ENCODE measurements at places on chromosomes 7 and 10. TPM values are rescaled to one million over a fixed set of nuclear protein-coding genes. Genes with fewer than 3 reads are reported as not detected.

IL2RA gene
- total RNA-seq, result not detected

MYL10 gene
- not detected for total RNA-seq

ZNF503 gene
- total RNA-seq, result 5.7 TPM

GRCh38 chr7:67267914-67268313, 271.3 kb downstream of the TYW1 start:
- DNase-seq, result peak; percentile 51

- no peak for DNase-seq
Measured at GRCh38 chr7:157572622-157573021, 235.8 kb downstream of the DNAJB6 start.

ZNF438 gene
- total RNA-seq, result 2.4 TPM

GRCh38 chr10:10437886-10438285, 579.8 kb upstream of the CELF2 start:
- no peak for DNase-seq

DNA sequence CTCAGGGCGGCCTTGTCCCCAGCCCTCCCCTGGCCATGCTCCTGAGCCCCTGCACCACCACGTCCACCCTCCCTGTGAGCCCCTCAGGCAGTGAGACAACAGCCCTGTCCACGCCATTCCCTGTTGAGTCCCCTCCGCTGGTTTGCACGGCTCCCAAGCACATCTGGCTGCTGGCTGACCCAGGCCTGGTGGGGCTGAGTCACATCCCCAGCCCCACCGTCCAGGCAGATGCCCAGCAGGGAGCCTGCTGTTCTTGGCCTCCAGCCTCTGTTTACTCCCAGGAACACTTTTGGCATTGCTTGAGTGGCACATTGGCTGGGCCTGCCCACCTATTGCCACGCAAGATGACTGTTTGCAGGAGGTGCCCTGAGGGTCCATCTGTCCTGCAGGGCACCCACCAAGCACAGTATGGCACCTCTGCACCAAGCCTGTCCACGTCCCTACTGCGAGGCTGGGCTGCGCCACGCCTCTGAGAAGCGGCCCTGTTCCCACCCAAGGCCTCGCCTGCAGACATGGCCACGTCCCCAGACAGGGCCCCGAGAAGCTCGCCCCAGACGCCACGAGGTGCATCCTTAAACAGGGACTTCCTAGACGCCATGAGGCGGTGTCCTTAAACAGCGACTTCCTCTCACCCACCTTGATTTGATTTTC, 48.4 kb upstream of the INPP5A start:
- DNase-seq, result peak; percentile 74

GRCh38 chr10:96513698-96514561, at the start of gene TLL2:
TSS of gene TLL2 (minus strand) at chr10:96513926. CDS start at chr10:96513685, 241 bp downstream.
- DNase-seq, result peak; percentile 92

C10orf67 gene
- not detected for total RNA-seq

OR2A7 gene
- 0.11 TPM for total RNA-seq

DNA sequence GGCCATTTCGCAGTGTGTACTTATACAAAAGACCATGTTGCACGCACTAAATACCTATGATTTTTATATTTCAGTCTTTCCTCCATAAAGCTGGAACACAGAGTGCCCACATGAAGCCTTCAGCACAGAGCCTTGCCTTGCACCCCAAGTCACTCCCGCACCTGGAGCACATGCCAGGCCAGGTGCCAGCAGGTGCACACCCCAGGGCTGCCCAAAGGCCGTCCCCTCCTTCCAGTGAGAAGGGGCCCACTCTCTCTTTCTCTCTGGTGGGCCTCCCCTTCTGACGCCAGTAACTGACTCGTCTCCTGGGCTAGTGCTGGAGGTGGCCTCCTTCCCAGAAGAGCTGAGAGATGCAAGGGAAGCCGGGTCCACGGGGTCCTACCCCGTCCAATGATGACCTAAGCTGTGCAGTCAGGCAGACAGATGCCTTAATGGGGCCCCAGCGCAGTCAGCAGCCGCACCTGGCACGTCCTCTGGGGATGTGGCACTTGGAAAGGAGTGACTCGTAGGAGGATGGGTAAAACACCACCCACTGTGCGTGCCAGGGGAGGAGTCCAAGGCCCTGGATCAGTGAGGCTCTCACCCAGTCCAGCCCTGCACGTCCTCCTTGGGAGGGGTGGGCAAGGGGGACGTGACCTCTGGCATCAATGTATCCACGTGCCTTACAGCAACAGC, 17.7 kb upstream of the SHH start:
- DNase-seq, result no peak

GRCh38 chr7:140945940-140946339, 21.2 kb upstream of the BRAF start:
- DNase-seq, result no peak

DNA sequence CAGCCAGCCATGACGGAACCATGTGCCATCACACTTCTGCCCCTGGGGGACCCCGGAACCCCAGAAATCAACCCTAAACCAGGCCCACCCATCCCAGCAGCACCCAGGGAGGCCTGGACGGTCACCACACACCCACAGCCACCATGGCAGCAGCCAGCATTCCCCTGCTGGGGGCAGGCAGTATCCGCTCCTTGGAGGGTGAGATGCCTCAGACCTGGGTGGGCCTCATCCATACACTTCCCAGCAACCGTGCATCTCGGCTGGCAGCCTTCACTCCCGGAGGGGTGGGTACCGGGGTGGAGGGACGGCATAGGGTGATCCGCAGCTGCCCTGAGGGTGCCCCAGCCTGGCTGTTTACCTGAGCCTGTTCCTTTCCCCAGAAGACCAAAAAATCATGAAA, 69.1 kb upstream of the FAM20C start:
- no peak for DNase-seq

DNA sequence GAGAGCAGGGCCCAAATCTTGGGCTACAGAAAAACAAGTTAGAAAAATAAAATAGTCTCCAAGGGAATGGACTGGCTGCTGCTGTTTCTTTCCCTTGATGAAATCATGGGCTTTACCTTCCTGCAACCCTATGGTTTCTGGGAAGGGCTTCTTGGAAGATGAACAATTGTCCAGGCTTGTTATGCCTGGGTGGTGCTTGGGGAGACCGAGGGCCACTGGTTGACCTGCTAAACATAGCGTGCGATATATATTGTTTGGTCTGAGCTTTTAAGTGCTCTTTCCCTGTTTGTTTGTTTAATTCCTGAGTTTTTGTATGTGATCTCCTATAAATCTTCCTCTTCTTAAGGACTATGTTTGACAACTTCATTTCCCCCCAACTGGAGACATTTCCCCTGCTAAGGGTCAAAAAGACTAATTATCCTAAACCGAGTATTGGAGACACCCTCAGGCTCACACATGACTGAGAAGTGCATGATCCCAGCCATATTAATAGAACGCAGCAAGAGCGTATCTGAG, 37.9 kb downstream of the SLC25A28 start:
- DNase-seq, result no peak

DNA sequence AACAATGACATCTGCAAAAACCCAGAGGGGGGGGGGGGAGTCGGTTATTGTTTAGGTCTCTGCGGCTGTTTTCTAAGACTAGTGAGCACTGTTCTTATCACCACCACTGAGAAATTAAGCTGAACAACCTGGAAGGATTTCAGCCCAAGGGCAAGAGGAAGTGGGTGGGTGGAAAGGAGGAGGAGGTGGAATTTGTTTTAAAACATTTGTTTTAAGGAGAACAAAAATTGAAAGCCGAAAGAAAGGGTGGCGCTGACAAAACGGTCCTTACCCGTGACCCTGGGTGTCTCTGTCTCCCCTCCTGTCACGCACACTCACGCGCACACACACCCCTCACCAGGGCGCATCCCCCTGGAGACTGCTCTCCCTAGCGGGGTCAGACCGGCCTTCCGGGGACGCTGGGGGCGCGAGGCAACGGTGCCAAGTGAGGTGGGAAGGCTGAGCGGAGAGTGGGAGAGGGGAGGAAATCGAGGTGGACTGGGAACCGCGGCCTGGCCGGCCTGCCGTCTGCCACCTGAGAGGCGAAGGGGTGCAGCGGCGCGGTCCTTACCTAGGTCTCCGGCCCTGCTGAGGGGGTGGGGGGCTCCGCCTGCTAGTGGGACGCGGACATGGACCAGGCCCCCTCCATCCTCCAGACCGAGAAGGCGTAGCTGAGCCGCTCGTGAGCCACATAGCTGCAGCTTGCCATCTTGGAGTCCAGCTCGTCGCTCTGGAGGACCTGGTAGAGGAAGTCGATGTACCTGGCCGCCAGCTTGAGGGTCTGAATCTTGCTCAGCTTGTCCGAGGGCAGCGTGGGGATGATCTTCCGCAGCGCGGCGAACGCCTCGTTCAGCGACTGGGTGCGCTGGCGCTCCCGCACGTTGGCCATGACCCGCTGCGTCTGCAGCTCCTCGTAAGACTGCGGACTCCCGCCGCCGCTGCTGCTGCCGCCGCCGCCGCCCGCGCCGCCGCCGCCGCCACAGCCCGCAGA, 1.0 kb downstream of the TWIST1 start:
- peak; percentile 73 for DNase-seq

DNA sequence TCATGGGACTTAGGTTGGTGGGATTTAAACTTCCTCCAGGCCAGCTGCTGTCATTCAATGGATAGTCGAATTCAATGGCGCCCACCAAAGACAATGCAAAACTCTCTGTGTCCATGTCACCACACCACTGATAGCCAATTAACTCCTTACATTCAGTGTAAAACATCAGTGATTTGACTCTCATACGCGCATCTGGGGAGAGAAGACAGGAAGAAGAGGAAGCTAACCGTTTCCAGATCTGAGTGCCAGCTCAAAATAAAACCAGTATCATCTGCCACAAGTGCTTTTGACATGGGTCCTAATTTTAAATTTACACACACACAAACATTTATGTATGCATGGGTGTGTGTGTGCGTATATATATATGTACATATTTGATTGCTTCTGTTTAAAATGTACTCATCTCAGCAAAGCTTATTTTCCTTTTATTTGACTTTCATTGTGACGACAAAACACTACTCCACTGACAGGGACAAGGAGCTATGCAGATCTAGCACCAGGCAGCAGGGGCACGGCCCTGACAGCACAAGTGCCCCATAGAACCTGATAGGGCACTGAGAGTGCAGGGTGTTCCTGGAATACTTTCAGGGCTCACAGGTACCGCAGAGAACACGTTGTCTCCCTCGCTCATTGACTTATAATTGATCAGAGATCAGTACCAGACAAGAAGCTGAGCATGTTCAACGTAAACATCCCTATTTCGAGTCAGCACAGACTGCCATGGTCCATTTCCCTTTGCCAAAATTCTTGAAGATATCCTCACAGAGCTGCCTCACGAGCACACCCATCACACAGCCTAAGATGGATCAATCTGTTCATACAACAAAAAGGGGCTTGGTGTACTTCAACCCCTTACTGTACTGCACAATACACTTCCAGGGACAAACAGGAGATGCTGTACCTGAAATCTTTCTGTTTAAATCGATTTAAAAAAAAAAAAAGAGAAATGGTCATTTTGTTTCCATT, 176.1 kb downstream of the COBL start:
- DNase-seq, result no peak

GRCh38 chr7:32447218-32447617, 43.0 kb downstream of the LSM5 start:
- DNase-seq, result no peak

DNA sequence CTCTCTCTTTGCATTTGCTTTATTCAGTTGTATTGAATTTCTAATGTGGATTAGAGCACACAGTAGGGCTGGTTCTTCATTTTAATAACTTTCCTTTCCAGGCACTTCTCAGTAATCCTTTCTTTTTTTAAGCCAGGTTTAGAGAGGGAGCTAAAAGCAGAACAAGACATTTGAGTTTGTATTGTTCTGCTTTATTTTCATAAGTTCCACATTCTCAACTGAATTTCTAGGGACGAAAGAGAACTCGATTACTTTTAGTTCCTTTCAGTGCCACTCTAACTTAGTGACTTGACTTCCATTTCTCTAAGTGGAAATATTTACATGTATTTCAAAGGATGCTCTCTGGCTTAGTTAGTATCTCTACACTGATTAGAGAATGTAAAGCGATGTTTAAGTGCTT, 145.6 kb downstream of the EXOC4 start:
- no peak for DNase-seq

EXOC4 gene
- 36.9 TPM for total RNA-seq

DNA sequence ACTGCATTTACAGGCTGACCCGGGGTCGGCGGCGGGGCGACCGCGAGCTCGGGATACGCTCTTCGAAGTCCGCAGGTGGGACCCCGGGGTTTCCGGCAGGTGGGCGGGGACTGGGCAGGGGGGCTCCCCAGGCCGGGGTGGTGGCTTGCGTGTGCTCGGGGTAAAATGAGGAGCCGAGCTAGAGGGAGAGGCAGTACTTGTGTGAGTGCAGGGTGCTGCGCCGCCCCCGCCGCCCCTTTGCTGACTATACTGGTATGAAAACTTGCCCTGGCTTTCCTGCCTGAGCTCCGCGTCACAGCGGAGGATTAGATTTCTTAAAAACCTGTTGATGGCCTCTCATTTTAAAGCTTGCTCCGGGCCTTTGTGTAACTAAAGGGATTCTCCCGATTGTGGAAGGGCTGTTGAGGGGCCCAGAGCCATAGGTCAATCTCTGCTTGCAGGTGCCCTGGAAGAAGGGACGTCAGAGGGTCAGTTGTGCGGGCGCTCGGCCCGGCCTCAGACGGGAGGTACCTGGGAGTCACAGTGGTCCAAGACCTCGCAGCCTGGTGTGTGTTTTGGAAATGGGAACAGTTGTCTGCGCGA, 488 bp downstream of the ARMC10 start:
- DNase-seq, result peak; percentile 80

FKBP6 gene
- total RNA-seq, result under 0.01 TPM

GIMAP2 gene
- total RNA-seq, result 5.5 TPM

GIMAP1 gene
- total RNA-seq, result not detected

DNA sequence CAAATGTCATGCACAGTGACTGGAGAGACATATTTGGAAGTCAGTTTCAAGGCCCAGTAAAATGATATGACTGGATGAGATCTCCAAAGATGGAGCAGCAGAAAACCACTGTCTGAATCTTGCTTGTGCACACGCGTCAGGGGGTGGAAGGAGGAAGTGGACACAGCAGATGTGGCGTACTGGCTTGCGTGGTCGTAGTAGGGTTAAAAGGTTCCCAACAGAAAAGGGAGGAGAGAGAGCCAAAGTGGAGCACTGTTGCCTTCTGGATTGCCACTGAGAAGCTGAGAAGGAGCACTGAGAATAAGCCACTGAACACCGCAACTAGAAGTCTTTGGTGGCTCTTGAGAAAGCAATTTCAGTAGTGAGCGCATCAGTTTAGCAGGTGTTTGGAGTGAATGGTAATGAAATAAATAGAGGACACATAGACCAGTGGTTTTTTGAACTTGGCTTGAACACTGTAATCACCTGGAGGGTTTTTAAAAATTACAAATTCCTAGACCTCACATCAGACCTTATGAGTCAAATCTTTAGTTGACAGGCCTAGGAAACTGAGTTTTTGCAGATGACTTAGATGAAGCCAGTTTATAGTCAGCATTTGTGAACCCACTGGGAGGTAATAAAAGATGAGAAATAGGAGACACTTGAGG, 227.3 kb downstream of the PTEN start:
- DNase-seq, result no peak

DNA sequence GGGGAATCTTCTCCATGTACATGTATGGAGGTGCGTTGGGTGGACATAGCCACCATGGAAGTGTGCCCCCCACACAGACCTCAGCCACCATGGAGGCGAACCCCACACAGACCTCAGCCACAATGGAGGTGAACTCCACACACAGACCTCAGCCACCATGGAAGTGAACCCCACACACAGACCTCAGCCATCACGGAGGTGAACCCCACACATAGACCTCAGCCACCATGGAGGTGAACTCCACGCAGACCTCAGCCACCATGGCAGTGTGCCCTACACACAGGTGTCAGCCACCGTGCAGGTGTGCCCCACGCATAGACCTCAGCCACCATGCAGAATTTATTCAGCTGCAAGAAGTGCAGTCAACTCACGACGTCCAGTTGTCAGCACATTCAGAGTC, 339.7 kb downstream of the ACTR3B start:
- no peak for DNase-seq

FFAR4 gene
- total RNA-seq, result not detected
